ENCODE measurements at places on chromosomes 6 and 20. TPM values are rescaled to one million over a fixed set of nuclear protein-coding genes. Genes with fewer than 3 reads are reported as not detected.

GRCh38 chr20:61146023-61146422 is 106.0 kb upstream of the CDH4 start:
- no peak for DNase-seq

- DNase-seq, result peak; percentile 57
These were observed 1.1 kb upstream of the RPS12 start for GRCh38 chr6:132813173-132813856.

DNA sequence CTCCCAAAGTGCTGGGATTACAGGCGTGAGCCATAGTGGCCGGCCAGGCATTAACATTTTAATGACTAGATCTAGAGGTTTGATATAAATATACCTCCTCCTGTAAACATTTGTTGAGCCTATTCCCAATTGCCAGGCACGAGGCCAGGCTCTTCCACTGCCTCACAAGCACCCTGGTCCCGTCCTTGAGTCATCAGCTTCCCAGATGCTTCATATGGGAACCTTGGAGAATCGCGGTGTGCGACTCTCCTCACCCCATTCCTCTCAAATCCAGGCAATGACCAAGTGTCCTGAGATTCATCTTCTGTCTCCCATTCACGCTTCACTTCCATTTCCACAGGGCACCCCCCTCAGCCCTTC is 35.9 kb upstream of the PIM1 start:
- no peak for DNase-seq

DNA sequence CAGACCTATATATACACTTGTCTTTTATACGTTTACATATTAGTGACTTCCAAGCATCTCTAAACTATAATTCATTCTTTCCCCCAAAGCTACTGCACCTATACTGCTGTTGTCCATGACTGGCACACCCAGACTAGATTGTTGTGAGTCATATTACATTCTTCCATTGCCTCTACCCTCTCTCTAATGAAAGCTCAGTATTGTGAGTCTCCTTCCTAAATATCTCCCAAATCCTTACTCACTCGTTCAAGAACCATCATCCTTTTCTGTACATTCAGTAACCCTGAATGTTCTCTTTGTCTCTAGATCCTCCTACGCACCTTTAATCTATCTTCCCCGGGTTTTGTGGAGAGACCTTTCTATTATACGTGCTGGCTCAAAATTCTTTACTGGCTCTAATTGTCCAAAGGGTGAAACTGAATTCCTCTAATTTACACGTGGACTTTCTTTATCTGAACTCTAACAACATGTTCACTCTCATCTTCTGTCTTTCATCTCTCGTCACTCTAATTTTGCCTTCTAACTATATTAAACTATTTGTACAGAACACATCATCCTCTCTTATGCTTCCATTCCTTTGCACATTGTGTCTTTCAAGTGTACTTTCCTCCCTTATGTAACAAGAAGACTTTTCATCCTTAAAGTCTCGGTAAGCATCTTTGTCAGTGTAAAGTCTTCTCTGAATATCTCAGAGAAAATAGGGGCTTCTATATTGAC is 109.3 kb downstream of the IBTK start:
- no peak for DNase-seq

DNA sequence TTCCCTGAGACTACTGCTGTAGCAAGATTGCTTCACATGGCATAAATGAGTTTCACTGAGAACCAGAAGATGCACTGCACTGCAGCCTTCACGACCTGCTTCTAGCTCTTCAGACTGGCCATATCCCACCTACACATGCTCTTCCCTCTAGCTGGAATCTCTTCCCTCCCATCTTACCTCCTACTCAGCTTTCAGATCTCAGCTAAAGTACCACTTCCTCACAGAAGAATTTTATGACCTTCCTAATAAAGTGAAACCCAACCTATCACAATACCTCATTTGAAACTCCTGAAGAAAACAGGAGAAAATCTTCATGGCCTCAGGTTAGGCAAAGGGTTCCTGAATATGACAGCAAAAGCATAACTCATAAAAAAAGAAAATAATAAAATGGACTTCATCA is 99.9 kb downstream of the DTNBP1 start:
- DNase-seq, result no peak

The MKKS gene
- total RNA-seq, result 26.7 TPM

The SAPCD1 gene
- total RNA-seq, result 2.5 TPM

The GMPR gene
- total RNA-seq, result not detected

The HLA-DQB2 gene
- not detected for total RNA-seq

All from HepG2 (cell line).